RCC 7860 (cell line): ENCODE measurements at places on chromosomes 2 and 18.

DNA sequence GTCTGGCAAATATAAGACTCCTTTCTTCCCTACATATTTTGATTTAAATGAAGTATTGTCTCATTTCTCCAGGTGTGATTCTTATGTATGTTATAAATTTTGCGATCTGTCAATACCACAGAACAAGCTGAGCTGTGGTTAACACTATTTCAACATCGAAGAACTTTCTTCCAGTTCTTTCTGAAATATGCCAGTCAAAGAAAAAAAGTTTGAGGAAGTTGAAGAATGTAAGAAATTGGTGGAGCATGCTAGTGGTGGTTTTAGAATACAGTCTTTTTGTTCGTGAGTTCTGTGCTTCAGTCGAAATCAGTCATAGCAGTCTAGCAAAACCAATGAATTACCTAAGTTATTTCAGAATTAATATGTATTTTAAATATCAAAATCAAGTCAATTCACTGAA lies 8.6 kb upstream of the COBLL1 start:
- no peak for DNase-seq

- DNase-seq = no peak
Observed at GRCh38 chr18:79609841-79610281, 69.7 kb upstream of the CTDP1 start.

DNA sequence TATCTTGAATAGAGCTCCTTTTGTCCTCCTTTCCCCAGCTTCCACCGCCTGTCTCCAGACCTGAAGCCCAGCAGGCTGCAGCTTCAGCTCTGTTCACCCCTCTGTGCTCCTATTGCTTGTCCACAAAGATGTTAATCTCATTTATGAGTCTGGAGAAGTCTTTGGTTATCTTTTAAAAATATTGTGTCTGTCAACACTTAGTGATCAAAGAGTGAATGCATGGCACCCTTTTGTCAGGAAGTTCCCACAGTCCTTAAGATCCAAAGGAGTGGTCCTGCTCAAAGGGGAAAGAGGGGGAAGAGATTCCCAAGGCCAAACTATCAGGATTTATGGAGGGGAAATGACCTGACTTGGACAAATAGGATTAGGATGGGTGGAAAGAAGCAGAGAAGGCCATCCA lies 118.9 kb downstream of the ACAA2 start:
- DNase-seq = no peak

DNA sequence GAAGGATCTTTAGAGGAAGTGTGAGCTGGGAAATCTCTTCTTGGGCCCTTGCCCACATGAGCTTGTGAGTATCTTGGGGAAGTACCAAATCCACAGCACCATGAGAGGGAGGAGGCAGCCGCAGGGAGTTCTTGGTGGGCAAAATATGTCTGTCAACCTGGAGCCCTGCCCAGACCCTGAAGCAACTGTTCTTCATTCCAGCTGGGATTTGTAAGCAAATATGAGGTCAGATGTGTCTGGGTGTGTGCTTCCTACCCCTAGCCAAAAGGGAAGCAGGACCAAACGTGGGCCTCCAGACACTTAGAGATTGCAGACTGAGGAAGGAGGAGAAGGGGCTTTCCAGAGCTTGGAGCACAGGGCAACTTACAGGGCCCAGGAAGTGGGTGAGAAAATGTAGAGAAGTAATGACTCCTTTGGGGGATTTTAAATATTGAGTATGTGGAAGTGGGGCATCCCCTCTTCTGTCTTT lies 41.9 kb downstream of the TMEM247 start:
- DNase-seq = no peak

DNA sequence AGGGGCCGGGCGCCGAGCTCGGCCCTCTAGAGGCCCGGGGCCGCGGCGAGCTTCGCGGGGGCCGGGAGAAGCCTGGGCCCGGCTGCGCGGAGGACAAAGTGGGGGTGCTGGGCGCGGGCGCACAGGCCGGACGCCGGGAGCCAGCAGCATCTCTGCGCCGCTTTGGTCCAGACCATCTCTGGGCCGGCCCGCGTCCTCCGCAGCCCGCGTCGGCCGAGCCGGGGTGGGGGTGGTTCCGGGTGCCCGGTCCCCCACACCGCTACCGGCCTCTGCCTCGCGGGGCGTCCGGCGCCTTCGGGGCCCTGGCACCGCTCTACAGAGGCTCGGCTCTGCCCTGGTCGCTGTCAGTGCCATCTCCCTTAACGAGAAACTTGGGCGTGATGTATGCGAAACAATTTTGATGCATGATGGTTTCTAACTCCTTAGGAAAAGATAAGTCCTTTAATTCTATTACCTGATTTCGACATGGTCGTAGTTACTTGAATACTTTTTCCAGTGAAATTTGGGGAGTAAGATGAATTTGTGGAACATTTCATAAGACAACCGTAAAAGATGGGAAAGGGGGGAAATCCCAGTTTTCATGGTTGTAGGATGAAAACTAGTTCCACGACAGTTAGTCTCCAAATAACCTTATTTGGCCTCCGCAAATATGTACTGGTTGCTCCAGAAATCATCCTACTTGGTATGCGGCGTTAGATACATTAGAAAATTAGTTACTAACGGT lies 562 bp downstream of the TWSG1 start:
- DNase-seq = peak; percentile 6

GRCh38 chr2:139175510-139175909 lies 395.3 kb upstream of the NXPH2 start:
- no peak for DNase-seq

- peak; percentile 25 for DNase-seq
Observed at GRCh38 chr18:13280070-13280795, 61.7 kb downstream of the LDLRAD4 start.

DNA sequence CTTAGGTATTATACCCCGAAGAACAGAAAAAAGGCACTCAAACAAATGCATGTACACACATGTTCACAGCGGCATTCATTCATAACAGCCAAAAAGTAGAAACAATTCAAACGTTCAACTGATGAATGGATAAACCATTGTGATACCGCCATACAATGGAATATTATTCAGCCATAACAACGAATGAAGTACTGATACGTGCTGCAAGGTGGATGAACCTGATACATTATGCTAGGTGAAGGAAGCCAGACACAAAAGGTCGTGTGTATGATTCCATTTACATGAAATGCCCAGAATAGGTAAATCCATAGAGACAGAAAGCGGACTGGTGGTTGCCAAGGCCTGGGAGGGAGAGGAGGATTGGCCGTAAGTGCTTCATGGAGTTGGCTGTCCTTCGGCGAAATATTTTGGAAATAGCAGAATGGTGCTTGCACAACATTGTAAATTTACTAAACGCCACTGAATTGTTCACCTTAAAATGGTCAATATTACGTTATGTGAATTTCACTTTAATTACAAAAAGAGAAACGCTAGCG lies 750 bp upstream of the RMP24 start:
- DNase-seq = no peak

DNA sequence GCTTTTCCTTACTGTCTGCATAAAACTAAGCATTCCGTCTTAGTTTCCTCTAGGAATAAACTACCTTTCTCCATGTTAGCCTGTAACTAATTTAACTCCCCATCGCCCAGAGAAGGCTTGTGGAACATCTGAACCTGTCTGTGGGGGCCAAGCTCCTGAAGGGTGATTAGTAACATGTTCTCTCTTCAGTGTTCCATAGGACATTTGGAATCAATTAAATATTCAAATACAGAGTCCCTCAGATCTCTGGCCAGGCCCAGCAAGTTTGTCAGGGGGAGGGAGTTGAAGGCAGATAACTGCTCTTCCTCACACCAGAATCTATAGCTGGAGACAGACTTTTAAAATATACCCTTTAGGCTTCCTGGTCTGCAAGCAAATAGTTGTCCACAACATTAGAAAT lies 8.8 kb downstream of the RDH14 start:
- no peak for DNase-seq

- DNase-seq = no peak
Observed at GRCh38 chr2:24317491-24317920, 42.8 kb downstream of the ITSN2 start.

- peak; percentile 16 for DNase-seq
Observed at GRCh38 chr2:28979041-28979440, 2.1 kb upstream of the TOGARAM2 start.

- no peak for DNase-seq
Observed at GRCh38 chr18:58391932-58392323, 237.0 kb downstream of the ALPK2 start.

GRCh38 chr2:135960656-135961551 lies 24.5 kb downstream of the DARS1 start:
- no peak for DNase-seq

DNA sequence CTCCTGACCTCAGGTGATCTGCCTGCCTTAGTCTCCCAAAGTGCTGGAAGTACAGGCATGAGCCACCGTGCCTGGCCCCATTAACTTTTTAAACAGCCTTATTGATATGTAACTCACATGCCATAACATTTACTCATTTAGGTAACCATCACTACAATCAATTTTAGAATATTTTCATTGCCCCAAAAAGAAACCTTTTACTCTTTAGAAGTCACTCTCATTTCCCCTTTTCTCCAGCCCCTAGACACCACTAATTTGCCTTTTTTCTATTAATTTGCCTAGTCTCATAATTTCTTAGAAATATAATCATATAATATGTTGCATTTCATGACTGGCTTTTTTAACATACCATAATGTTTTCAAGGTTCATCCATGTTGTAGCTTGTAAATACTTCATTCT lies 57.2 kb upstream of the TACR1 start:
- DNase-seq = no peak

- no peak for DNase-seq
Observed at GRCh38 chr2:74372674-74373073, 7.4 kb downstream of the DCTN1 start.

- no peak for DNase-seq
Observed at GRCh38 chr2:200798514-200798913, 13.2 kb upstream of the BZW1 start.

GRCh38 chr2:172173174-172173706 lies 70.5 kb upstream of the DLX2 start:
- DNase-seq = no peak

DNA sequence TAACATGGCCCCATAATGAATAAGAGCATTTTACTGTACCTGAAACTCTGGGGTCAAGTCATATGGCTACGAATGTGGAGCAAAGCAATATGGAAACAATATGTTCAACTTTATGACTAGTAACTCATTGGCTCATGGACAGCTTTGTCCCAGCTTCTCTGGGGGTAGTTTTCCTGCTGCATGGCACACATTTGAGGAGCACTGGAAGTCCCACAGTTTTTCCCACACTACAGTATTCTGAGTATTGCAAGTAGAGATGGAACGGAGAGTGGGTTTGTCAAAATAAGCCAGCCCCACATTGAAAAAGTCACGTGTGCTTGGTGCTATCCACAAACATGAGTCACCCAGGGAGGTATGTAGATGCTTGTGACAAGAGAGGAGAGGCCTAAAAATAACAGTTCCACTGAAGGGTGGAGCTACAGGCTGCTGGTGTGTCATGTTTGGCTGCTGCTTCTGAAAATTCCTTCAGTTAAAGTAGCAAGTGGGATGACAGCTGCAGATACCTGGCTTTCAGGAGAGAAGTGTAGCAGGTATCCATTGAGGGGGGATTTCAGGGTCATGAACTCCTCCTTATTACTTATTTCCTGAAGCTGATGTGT lies 48.2 kb upstream of the CTAGE1 start:
- DNase-seq = peak; percentile 89

- DNase-seq = peak; percentile 61
Observed at GRCh38 chr2:234980451-234981187, 28.8 kb downstream of the SH3BP4 start.

- no peak for DNase-seq
Observed at GRCh38 chr2:172722481-172722880, 13.2 kb upstream of the RAPGEF4 start.

DNA sequence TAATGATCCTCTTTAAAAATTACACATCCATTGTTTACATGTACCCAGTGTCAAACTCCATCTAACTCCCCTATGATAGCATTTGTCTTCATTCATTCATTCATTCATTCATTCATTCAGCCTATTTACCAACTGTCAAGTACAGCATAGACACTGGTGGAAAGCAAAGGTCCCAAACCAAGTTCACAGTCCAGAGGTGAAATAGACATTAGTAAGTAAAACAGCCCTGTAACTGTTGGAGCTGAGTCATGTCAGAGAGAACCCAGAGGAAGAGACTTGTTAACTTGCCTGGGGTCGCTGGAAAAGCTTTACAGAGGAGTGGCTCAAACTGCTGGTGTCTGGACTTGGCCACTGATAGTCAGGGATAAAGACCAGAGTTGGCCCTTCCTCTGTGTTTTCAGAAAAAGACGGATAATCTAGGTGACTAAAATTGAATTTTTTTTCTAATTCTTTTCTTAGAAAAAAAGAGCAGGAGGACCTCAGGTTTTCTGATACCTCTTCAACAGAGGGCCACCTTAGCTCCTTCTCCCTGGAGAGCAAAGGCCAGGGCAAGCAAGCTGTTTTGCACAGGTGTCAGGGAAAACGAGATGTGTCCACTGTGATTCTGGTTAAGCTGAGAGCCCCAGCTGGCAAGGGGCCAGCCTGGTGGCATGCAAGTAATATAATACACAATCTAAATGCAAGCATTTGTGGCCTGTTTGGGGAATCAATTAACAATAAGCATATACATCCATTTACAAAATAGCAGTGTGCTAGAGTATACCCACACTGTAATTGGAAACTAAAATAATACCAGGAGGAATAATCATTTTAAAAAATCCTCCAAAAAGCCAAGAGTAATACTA lies 96.7 kb upstream of the SLC14A2 start:
- DNase-seq = no peak

DNA sequence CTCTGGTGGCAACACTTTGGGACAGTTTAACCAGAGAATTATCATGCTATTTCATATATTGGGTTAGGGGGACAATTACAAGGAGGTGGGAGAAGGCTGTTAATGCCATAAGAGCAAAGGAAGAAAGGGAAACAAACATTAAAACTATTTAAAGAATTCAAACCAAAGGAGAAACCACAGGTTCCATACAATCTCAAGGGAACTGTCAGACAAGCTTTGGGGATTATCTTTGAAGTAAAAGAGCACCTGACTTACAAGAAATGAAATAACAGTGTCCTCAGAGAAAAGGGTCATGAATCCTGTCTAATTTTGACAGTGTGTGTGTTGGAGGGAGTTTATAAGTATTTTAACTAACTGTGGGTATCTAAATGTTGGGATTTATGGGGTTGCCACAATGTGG lies 44.4 kb downstream of the CERS6 start:
- no peak for DNase-seq

DNA sequence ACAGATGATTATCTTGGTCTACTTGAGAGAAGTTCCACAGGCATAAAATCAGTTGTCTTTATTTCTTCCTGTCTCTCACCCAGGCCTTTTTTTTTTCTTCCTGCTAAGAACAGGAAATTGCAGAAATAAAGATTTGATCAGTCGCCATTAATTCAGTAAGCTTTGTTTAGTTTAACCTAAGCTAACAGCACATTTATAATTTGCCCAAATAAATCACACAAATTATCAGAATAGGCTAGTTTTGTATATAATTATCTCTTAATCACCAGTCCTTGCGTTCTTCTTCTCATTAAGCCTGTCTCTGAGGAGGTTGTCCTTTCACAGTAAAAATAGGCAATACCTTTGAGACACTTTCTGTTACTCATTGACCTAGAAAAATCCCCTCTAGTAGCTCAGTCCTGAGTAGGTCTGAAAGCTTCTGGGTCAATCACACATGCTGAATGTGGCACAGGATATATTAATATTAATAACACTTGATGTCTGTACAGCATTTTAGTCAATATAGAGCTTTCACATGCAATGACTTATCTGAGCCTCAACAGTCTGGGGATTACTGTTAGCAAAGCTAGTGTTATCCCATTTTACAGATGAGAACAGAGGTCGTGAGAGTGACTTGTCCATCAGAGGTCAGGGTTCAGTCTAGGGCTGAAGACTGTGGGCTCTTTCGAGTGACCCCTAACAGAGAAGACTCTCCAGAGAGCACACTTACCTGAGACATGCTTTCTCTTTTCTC lies 11.2 kb upstream of the STK17B start:
- peak; percentile 27 for DNase-seq
